ENCODE measurements at places on chromosomes 16 and 17.

GRCh38 chr17:61457226-61457983 lies 5.2 kb downstream of the TBX4 start:
- no peak for DNase-seq

GRCh38 chr16:12295395-12295794 lies 318.9 kb downstream of the SNX29 start:
- DNase-seq = no peak

DNA sequence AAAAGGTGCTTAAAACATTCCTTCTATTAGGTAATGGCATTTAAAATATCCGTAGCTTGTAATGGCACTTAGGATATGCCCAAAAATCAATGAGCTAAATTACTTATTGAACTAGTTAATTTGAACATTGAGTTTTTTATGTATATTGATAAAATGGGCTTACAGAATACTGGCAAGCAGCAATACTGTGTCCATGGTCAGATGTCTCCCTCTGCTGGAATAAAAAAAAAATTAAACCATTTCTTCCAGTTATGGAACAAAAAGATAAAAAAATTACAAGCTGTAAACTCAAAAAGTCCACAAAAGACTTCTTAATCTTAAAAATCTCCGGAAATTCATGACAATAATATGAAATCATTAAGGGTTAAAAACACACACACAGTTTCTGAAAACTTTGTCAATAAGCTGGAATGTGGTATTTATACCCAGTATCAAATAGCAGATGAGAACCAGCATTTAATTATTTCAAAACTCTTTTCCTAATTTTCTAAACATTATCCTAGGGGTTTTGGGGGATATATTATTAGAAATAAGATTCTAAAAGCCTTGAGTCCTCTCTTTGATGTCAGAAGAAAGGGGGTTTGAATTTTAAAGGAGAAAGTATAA lies 21.5 kb upstream of the PSMD7 start:
- DNase-seq = peak; percentile 8

DNA sequence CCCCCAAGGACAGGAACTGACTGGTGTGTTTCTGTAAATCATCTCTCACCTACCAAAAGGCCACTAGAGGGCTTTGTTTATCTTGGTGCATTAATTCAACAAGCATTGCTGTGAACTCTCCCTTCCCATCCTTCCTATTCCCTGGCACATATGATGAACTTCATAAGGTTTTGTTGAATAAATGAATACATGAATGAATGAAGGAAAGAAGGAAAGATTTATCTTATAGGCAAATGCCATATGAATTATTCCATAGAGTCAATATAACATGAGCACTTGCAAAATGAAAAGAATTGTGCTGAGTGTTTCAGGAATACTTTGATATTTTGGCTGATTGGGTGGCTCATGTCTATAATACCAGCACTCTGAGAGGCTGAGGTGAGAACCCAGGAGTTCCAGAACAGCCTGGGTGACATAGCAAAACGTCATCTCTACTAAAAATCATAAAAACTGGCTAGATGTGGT lies 4.3 kb downstream of the SPDYE4 start:
- no peak for DNase-seq

GRCh38 chr17:67620636-67621035 lies 97.1 kb upstream of the NOL11 start:
- no peak for DNase-seq

- no peak for DNase-seq
Observed at GRCh38 chr16:77385481-77385880, 49.4 kb downstream of the ADAMTS18 start.

GRCh38 chr17:17907469-17907868 lies 64.7 kb downstream of the TOM1L2 start:
- no peak for DNase-seq

DNA sequence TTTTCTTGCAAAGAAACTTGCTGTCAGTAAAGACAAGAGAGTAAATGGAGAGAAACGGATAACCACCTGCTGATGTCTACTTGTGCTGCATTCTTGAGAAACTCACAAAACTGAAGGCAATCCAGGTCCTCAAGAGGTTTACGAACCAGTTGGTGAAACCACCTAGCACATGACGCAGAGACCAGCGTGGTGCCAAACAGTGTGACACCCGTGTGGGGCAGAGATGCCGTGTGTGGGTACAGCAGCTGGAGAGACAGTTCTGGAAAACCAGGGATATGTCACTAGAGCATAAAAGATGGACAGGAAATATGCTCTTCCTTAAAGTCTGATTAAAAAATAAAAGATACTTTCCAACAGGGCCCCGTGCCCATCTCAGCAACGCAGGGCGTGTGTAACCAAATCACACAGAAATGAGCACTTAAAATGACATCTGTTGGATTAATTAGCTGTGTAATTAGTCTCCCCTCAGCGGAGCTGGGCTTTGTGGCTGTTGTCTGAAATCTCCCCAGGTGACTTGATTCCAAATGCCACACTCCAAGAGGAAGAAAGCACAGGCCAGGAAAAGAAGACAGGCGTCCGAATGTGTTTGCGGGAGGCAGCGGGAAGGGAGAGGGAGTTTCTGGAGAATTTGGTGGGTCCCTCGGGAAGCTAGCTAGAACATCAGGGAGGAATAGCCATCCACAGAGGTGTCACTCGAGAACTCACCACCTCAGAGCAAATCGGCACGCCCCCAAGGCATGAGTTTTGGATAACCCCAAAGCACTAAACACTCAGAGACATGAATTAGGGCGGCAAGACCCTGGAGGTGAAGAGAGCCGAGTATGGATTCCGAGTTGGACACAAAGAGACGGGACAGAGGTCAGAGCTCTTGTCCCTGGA lies 109.8 kb downstream of the ZFHX3 start:
- no peak for DNase-seq

GRCh38 chr17:65292430-65292829 lies 155.3 kb downstream of the RGS9 start:
- DNase-seq = no peak

DNA sequence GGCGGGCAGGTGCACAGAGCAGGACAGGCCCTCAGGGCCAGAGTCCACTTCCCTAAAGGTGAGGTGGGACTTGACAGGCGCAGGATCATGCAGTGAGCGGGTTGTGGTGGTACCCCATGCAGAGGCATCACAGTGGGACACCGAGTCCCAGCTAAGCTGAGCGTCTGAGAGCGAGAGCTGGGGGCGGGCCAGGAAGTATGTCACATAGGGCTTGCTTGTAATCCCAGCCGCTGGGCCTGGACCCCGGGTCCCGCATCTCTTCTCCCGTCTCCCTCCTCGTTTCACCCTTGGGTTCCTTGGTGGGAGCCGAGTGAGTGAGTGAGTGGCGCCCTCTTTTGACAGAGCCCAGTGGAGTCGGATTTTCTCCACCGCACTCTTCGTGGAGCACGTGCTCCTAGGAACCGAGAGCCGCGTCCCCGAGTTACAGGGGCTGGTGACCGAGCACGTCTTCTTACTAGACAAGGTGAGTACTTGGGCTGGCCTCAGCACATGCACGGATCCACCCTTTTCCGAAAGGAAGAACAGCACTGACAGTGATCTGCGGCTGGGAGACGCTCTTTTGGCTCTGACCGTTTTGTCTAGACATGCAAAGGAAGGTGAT lies 50.8 kb upstream of the ENDOV start:
- DNase-seq = no peak

- DNase-seq = no peak
Observed at GRCh38 chr16:8929086-8929748, 34.5 kb downstream of the USP7 start.

DNA sequence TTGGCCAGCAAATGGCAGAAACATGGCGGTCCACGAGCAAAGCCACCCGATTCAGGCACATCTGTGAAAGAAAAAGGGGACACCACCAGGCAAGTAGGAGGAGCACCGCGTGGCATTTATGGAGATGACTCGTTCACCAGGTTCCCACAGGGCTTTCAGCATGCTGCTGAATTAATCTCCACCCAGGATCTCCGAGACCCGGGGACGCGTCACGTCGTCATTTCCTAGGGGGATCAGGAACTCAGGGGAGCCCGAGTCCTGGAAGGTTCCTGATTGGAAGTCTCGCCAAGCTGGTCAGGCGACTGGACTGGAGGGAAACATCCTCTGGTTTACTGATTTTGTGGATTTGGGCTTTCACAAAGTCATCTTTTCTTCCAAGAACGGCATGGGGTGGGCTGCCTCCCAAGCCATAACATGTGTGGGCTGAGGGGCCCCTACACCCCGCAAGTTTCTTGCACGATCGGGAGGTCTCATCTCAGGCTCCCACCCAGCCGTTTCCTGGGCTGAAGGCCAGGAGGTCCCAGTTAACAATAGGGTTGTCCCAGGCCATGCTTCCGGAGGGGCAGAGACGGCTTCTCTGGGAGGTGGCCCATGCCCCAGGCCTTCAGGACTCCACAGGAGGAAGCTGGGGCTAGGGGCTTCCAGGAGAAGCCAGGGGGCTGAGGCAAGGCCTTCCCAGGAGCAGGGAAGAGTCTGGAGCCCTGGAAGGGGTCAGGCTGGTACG lies 645 bp downstream of the DNAH17 start:
- DNase-seq = no peak

- no peak for DNase-seq
Observed at GRCh38 chr16:8958344-8959167, 5.2 kb downstream of the USP7 start.

GRCh38 chr16:20191566-20191965 lies 117.9 kb upstream of the GPR139 start:
- no peak for DNase-seq

GRCh38 chr17:8020776-8021564 lies 17.9 kb upstream of the ALOX15B start:
- DNase-seq = no peak

DNA sequence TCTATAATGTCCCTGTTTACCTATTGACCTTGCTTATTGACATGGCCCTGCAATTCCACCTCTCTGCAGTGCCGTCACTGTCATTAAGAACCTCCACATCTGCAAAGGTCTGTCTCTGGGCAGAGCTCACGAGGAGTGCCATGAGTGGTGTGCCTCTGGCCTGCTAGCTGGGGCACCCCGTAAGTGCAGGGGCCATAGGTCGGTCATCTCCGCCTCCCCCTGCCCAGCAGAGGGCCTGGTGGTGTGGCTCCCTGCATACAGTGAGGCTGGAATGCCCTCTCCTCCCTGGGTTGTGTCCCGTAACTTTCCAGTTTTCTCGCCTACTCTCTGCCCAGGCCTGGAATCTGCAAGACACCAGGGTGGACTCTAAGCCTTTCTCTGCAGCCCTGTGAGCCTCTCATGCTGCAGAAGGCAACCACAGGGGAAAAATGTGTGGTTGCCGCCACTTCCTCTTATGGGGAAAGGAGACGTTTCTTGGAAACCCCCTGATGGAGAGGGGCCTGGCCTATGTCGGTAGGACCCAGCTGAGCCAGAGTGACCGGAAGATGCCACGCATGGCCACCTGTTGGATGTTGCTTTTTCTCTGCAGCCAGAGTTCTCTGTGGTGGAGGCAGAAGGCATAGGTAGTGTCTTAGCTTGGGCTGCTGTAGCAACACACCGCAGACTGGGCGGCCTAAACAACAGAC lies 2.7 kb upstream of the SNX20 start:
- no peak for DNase-seq

DNA sequence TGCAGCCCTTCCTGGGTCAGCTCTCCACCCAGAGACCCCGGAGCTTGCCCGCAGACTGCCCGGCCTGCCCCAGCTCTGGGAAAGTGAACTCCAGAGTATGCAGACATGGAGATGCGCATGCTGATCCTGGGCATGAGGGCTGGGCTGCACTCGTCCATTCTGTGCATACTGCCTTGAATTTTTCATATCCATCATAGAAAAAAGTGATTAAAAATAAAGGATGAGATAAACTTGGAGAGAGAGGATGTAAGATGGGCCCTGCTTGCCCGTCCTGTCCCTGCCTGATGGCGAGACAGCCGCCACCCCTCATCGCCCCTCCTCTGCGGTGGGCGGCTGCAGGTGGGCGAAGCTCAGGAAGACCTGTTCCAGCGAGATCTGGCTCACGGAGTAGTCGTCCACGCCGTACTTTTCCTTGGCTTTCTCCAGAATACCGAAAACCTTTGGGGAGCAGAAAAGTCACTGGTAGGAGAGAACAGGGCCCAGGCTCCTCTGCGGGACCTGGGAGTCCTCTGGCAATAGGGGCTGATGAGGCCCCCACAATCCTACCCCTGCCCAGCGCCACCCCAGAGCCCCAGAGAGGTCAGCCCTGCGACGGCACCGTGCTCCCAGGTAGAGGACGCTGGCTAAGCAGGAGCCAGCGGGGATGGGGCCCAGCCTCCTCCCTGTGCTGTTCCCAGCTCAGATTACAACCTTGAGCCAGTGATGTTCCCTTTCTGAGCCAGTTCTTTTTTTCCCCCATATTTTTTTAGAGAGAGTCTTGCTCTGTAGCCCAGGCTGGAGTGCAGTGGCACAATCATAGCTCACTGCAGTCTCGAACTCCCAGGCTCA lies 8.7 kb upstream of the RNPS1 start:
- DNase-seq = no peak

Measured in fibroblast of skin of left quadriceps (primary cell).